ENCODE measurements at places on chromosomes 4 and X.
A peak's percentile ranks its signal among the peaks of the same experiment; 100 is the strongest.

DNA sequence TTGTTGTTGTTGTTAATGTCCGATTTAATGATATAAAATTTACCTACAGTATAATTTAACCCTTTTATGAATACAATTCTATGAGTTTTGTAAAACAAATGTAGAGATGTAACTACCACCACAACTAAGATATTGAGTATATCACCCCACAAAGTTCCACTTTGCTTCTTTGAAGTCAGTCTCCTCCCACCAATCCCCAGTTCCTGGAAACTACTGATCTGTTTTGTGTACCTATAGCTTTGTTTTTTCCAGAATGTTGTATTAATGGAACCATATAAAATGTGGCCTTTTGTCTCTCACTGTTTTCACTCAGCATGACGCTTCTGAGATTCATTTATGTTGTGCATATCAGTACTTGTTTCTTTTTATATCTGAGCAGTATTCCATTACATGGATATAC is 52.3 kb upstream of the FAM9C start:
- no peak for DNase-seq

DNA sequence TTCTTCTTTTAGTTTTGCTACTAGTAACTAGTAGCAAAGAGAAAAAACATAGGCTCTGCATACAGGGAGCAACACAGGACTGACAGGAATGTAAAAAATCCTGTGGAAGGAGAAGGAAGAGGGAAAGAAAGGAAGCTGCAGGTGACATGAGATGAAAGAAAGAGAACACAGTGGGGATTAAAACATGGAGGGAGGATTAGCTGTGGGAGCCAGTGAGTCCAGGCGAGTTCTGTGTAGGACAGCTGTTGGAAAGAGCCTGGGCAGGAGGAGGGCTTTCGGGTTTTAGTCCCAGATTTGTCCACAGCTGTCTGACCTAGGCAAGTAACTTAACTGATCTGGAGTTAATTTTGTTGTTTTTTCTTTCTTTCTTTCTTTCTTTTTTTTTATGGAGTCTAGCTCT is 21.6 kb downstream of the CCNG2 start:
- DNase-seq, result no peak

GRCh38 chr4:3388471-3389232 is 53.1 kb upstream of the HGFAC start:
- DNase-seq, result peak; percentile 86

- DNase-seq, result no peak
These were observed 685 bp downstream of the COMMD8 start for GRCh38 chr4:47462799-47463234.

GRCh38 chrX:148620023-148620422 is 119.6 kb downstream of the AFF2 start:
- peak; percentile 1 for DNase-seq

DNA sequence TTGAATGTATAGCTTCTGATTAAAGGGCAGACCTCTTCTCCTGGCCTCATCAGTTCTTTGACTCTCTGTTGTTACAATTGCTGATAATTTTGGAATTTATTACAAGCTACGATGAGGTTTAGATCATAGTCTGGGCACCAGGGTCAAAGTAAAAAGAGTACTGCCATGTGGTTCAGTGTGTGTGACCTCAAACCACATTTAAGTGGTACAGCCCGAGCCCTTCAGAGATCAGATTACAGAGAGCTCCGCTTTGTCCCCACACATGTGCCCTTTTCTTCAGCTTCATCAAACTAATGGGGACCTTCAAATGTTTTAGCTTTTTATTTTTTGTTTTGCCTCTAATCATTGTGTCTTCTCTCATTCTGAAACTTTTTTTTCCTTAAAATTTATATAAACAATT is 37.1 kb downstream of the SPANXN2 start:
- DNase-seq, result no peak

DNA sequence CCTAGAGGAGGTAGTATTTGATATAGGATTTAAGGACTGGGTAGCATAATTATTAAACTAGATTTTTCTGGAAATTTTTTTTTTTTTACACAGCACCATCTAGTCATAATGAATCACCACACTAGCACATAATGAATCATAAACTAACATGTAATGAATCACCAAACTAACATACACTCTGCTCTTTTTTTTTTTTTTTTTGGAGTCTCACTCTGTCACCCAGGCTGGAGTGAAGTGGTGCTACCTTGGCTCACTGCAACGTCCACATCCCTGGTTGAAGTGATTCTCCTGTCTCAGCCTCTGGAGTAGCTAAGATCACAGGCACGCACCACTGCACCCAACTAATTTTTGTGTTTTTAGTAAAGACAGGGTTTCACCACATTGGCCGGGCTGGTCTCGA is 92.5 kb downstream of the FAM13A start:
- peak; percentile 12 for DNase-seq

- DNase-seq, result peak; percentile 49
These were observed 155.2 kb upstream of the GALNT7 start for GRCh38 chr4:173013232-173013930.

DNA sequence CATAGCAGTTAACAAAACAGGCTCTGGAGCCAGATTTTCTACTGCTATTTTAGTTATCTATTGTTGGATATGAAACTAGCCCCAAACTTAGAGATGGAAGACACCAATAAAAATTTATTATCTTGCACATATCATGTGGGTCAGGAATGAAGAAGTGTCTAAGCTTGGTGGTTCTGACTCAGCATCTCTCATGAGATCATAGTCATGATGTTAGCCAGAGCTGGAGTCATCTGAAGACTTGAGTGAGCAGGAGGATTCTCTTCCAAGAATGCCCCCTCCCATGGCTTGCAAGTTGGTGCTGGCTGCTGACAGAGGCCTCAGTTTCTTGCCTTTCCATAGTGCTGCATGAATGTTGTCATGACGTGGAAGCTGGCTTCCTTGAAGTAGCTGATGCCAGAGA is 68.2 kb upstream of the TAPT1 start:
- peak; percentile 47 for DNase-seq

DNA sequence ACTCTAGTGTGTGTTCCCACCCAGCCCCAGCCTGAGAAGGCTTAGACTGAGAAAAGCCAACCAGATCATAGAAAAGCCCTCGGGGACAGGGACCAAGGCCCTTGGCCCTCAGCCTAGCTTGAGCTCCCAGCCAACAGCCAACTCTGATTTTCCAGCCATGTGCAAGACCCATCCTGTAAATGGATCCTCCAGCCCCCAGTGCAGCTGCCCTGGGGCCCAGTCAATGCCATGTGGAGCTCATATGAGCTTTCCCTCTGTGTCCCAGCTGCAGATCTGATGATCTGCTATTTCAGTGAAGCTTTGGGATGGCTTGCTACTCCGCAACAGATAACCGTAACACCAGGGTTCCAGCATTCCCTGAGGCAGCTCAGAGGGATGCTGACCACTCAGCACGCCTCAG is 40.5 kb upstream of the CDKN2AIP start:
- no peak for DNase-seq

GRCh38 chrX:149372866-149373265 is 132.2 kb downstream of the IDS start:
- DNase-seq, result no peak

- DNase-seq, result peak; percentile 91
These were observed 571.2 kb upstream of the FAT1 start for GRCh38 chr4:187294861-187295260.

- no peak for DNase-seq
These were observed 614.8 kb upstream of the TECRL start for GRCh38 chr4:65023883-65024670.

DNA sequence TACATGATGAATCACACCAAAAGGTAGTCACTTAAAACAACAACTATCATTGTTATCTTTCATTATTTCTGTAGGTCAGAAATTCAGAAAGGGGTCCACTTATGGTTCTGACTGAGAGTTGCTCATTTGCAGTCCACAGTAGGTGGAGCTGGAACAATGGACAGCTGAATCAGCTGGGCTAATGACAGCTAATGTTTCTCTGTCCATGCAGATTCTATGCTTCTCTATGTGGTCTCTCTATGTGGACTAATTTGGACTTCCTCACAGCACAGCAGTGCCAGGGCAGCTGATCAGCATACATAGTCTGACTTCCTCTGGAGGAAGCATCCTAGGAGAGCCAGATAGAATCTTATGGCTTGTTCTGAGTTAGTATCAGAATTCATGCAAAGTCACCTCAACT is 131.7 kb upstream of the INTU start:
- DNase-seq, result peak; percentile 25

- no peak for DNase-seq
These were observed 83.6 kb downstream of the REPS2 start for GRCh38 chrX:17030092-17030491.

DNA sequence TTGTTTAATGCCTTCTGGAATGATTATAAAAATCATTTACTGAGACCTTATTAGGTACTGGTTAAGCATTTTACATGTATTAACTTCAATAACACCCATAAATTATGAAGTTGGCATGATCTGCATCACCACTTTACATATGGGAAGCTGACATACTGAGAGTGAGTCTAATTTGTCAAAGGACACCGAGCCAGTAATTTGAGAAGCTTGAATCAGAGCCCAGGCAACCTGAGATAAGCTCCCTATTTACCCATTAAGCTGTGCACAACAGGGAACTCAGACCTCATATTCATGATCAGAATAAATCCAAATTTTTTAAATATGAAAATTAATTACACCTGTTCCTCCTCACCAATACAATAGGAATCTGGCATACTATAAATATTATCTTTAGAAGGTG is 247.9 kb upstream of the EPHA5 start:
- DNase-seq, result no peak

GRCh38 chrX:96407072-96407471 is 277.6 kb upstream of the DIAPH2 start:
- DNase-seq, result no peak

DNA sequence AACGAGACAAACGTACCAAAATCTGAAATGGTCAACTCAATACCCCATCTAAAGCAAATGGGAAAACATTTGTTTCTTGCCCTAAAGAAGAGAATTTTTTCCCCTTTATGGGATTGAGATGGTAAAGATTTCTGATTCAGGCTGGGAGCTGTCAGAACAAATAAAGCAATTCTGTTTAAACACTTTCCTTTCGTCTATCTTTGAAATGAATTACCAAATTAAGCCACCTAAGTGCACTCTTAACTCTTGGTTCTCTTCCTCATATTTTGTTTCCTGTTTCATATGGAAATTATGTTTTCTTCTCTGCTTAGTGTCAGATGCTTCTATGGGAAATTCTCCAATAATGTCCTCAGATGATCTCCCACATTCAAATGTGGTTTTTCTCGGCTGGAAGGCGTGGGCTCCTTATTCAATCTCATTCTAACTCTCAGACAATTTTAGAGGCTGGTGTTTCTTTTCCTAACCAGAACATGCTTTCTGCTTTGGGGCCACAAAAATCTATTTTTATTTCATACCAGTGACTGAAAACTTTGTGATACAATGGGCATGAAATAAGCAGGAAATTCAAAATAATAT is 50.3 kb upstream of the HPF1 start:
- DNase-seq, result no peak

GRCh38 chr4:16722416-16722815 is 176.0 kb downstream of the LDB2 start:
- DNase-seq, result no peak

GRCh38 chrX:132602701-132603100 is 113.9 kb upstream of the MBNL3 start:
- DNase-seq, result no peak

DNA sequence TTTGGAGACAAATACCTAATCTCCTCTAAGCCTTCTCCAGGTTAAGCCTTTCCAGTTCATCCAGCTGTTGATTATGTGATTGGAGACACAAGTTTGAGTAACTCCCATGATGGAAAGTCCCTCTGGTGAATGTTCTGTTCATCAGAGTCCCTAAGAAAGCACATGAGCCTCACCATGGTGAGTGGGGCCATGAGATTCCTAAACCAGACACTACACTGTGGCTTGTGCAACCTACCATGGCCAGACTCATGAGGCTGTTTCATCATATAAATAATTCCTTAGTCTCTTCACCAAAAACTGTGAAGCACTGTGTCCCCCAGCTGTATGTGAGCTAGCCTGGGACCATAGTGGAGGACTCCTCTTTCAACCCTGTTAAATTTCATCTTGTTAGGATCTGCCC is 14.4 kb downstream of the PKD2 start:
- no peak for DNase-seq

DNA sequence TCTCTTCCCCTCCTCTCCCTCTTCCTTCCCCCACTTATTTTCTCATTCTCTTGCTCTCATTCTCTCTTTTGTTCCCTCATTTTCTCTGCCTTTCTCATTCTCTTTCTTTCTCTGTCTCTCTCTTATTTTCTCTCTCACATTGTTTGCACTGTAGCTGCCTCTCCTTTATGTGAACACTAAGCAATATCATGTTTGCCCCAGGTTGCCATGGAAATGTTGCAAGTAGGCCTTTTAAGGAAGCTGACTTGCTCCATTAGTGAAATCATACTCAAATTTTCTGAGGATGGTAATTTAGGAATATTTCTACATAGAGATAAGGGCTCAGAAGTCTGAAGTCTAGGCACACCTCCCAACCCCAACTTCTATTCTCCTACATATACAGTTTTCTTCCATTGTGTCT is 130.1 kb downstream of the EDA start:
- DNase-seq, result no peak

GRCh38 chr4:123528501-123529277 is 132.1 kb downstream of the SPRY1 start:
- no peak for DNase-seq

GRCh38 chr4:90825849-90826248 is 698.7 kb downstream of the CCSER1 start:
- DNase-seq, result no peak

DNA sequence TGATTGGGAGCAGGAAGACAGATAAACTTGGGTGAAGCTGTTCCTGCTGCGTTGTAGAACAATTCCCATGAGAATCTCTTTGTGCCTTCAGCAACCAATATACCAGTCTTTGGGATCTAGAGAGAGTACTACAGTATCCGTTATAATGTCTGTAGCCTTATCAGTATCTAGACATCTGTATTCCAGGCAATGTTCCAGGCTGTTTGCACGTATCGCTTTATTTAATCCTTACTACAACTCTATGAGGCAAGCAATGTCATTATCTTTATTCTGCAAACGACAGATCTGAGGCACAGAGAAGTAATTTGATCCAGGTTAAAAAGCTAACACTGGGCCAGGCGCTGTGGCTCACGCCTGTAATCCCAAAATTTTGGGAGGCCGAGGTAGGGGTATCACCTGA is 251.6 kb downstream of the ARHGAP24 start:
- DNase-seq, result no peak

DNA sequence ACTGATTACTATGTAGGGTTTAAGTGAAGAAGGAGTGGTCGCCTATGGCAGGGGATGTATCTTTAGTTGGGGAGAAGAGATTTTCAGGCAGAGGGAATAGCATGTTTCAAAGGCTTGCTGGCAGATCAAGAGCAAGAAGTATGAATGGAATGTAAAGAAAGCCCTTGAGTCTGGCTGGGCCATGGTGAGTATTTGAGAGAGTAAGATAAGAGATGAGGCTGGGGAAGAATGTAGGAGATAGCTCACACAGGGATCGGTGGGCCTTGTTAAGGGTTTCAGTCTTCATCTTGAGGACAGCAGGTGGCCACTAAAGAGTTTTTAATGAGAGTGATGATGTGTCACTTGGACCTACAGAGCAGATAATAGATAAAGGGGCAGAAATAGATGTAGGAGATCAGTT is 319.1 kb upstream of the RPS6KA3 start:
- peak; percentile 31 for DNase-seq

- no peak for DNase-seq
These were observed 38.1 kb downstream of the MTTP start for GRCh38 chr4:99612704-99613103.

GRCh38 chr4:4425696-4426095 is 38.8 kb downstream of the NSG1 start:
- DNase-seq, result no peak

GRCh38 chr4:110411574-110412011 is 64.4 kb upstream of the ENPEP start:
- DNase-seq, result no peak

GRCh38 chr4:150493851-150494250 is 88.1 kb upstream of the MAB21L2 start:
- DNase-seq, result peak; percentile 26

GRCh38 chr4:113788888-113789287 is 27.4 kb upstream of the CAMK2D start:
- no peak for DNase-seq
